ENCODE measurements at places on chromosomes 2 and 18.

DNA sequence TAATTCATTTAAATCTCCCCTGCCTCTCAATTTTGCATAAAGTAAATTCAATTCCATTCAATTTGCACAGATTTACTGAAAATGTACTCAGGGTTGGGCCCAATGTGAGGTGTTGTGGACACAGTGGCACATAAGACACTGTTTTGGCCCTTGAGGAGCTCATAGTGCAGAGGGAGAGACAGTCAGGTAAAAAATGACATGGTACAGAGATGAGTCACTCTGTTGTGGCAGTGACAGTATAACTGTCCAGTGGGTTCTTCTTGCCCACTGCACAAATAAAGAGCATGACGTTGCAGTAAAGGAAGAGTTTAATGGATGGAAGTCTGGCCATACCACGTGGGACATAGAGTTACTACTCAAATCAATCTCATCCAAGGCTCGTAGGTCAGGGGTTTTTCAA is 400.3 kb upstream of the TRIB2 start:
- DNase-seq: no peak

- DNase-seq: no peak
Observed at GRCh38 chr2:24512831-24513230, 21.8 kb downstream of the NCOA1 start.

DNA sequence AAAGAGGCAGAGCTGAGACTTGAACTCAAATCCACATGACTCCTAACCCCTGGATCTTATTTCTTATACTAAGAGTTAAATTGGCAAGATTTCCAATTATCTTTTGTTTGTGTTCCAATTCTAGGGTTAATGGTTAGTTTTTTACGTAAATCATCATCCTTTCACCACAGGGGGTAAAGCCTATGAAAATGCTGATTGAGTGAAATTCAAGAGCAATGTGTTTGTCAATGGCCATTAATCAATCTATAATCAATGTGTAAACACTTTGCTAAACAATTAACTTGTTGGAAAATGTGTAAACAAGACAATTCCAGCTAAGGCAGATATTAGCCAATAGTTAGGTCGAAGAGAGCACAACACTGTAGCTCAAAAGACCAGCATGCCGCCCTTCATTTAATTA is 376.5 kb upstream of the ACVR2A start:
- no peak for DNase-seq

DNA sequence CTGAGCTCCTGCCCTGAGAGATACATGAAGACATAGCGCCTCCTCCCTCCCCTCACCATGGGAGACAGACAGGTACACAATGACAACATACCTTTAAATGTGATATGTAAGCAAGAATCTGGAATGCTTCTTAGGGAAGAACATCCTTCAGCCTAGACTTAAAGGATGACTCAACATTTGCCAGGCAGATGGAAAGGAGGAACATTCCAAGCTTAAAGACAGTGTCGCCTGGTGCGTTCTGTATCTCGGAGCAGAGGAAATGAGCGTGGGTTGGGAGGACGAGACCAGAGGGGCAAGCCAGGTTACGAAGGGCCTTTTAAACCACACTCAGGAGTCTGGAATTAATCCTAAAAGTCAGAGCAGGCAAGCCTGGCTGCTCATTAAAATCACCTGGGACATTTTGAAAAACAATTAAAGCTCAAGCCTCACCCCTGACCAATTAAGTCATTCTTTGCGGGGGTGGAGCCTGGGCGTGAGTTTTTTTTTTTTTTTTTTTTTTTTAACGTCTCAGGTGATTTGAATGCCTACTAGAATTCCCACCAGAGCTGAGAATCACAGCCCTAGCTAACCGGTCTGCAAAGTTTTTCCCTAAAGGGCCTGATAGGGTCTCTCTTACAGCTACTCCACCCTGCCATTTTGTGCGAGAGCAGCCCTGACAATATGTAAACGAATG is 131.2 kb upstream of the SEC11C start:
- DNase-seq: no peak

GRCh38 chr2:55902429-55902828 is 21.2 kb downstream of the EFEMP1 start:
- no peak for DNase-seq

DNA sequence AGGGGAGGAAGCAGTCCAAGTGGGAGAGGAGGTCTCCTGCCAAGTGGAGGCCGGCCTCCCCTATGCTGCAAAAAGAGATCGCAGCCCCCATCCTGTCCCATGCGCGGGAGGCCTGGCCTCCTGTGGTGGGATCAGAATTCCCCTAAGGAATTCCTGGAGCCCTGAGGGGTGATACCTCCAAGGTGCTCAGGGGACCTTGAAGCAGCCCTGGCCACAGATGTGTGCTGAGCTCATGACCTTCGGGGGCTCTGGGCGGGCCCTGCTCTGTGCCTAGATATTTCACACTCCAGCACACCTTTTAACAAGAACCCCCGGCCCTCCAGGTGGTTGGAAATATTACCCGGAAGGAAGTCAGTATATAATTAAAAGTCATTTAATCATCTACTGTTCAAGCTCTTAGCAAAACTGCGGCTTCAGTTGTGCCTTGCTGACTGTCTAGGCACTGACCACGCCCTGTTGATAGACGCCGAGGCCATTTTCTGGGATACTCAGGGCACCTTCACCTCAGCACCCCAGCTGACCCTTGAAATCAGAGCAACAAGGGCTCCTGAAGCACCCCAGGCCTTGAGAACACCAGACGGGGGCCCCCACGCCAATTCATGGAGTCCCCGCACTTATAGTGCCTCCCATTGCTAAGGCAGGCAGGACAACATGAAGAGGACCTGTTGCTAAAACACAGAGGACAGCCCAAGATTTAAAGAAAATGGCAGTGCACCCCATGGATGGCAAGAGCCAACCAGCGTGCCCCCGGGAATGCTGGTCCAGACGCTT is 119.1 kb downstream of the NDUFA10 start:
- DNase-seq: no peak

- no peak for DNase-seq
Observed at GRCh38 chr18:9742524-9743131, 34.5 kb downstream of the RAB31 start.

GRCh38 chr2:160489111-160489510 is 4.5 kb downstream of the RBMS1 start:
- DNase-seq: no peak

DNA sequence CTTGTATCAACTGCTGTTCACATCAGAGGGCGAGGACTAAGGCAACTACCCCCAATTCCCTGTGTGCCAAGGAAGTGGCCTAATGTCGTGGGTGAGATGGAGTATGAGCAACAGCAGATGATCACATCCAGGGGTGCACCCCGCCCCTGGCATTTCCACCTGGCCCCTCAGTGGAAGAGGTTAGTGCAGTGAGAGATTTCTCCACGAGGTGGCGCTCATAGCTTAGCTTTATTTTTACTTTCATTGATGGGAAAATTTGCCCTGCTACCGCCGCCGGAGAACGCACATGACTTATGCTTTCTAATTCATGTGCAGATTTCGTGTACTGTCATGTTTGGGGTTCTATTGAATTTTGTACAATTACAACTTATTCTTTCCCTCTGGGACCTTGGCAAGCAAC is 470.6 kb upstream of the MEX3C start:
- DNase-seq: no peak

DNA sequence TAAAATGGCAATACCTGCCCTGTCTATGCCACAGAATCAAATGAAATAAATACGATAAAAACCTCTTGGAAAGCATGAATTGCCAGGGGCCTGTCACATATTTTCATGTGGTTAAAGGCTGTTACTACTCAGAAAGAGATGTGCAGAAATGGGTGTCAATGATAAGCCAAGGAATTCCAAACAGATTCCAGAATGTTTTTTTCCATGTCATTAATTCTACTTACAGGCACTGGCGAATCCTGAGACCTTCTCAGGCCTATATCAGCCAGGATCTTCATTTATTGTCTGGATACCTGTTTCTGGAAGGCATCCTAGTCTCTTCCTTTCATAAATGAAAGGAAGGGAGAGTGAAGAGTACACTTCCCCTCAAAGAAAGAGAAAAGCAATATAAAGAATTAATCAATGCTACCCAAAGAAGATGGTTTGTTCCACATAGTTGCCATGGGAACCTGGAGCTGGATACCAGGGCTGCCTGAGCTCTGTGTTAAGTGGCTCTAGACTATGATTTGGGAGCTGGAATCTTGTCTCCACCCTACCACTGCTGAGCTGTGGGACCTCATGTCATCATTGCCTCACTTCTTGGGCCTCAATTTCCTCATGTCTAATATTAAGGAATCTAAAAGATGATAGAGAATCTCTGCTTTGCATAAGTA is 335.1 kb upstream of the SKOR2 start:
- no peak for DNase-seq

GRCh38 chr2:29273685-29274611 is 158.7 kb downstream of the CLIP4 start:
- DNase-seq: no peak

DNA sequence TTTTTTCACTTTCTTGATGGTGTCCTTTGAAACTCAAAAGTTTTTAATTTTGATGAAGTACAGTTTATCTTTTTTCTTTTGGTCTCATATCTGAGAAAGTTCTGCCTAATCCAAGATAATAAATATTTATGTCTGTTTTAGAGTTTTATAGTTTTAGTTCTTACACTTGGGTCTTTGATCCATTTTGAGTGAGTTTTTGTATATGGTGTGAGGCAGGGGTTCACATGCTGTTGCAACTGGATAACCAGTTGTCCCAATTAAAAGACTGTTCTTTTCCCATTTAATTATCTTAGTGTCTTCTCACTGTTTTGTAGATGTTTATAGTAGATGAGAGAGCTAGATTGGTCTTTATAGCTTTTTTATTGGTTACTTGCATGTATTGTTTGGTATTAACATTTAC is 43.6 kb downstream of the TET3 start:
- DNase-seq: no peak

GRCh38 chr2:199586646-199587045 is 128.9 kb upstream of the SATB2 start:
- no peak for DNase-seq

DNA sequence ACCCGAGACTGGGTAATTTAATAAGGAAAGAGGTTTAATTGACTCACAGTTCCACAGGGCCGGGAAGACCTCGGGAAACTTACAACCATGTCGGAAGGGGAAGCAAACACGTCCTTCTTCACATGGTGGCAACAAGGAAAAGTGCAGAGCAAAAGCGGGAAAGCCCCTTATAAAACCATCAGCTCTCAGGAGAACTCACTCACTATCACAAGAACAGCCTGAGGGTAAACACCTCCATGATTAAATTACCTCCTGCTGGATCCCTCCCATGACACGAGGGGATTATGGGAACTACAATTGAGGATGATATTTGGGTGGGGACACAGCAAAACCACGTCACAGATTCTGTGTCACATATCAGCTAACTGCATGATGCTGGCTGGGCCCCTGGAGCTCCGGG is 11.4 kb downstream of the TCF23 start:
- DNase-seq: no peak

GRCh38 chr2:12498286-12498685 is 218.4 kb upstream of the TRIB2 start:
- DNase-seq: no peak

GRCh38 chr2:85583667-85584353 is 421 bp upstream of the VAMP5 start:
- no peak for DNase-seq

- no peak for DNase-seq
Observed at GRCh38 chr18:43819397-43819796, 542.1 kb upstream of the SYT4 start.

DNA sequence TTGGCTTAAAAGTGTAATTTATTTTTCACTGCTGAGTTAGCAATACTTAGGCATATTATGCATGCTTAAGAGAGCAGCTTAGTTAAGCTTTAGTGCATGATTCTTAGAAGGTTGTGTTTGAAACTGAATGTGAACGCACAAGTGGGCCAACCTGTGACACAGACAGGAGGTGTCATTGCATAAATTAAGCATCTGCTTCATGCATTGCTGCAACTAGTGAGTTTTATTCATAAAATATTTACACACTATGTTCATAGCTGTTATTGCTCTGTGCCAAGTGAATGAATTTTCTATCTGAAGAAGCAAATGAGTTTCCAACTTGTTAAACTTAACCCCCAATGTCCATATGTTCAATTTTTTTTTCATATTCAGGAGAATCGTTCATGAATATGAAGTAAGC is 806.4 kb downstream of the GALR1 start:
- DNase-seq: no peak
